ENCODE measurements at places on chromosomes 12 and 14.

DNA sequence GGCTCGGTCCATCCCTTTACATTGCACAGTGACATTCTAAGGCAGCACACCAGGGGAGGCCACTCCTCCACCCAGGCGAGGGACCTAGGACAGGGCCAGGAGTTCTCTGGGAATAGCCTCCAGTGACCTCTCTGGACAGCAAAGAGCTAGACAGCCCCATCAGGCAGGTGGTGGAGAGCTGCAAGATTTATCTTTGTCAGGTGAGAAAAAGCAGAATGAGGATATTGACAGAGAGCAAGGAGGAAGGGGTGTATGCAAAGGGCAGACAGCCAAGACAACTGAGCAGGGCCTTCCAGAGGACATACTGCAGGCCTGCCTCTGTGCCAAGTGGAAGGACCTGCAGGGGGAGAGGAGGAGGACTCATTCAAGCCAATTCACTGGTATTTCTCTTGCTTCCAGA, 112.4 kb upstream of the MAX start:
- DNase-seq: no peak

- peak; percentile 17 for DNase-seq
Measured at GRCh38 chr14:68295316-68295816, 475.8 kb downstream of the RAD51B start.

DNA sequence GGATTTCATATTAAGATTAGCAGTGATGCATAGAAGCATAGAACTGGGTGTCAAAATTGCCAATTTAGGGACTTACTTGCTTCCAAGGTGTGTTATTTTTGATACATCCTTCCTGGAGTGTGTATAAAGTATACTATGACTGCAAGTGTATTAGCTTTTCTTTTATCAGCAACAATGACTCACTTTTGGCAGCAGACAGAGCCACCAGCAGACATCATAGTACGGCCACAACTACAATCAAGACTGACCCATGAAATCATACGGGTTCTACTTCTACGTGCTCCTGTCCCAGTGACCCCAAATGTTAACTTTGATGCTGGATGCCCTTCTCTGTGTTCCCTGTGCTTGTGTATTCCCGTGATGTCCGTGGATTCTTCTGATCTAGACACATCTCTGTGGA, 443.9 kb downstream of the TMEM132D start:
- no peak for DNase-seq

GRCh38 chr12:106709068-106709511, 65.4 kb upstream of the RIC8B start:
- DNase-seq: no peak

GRCh38 chr14:92728759-92729364, 19.6 kb downstream of the LGMN start:
- no peak for DNase-seq

- DNase-seq: no peak
Measured at GRCh38 chr12:121678716-121679300, 9.4 kb upstream of the MORN3 start.

GRCh38 chr14:67725171-67725570, 23.5 kb downstream of the RDH12 start:
- DNase-seq: no peak

DNA sequence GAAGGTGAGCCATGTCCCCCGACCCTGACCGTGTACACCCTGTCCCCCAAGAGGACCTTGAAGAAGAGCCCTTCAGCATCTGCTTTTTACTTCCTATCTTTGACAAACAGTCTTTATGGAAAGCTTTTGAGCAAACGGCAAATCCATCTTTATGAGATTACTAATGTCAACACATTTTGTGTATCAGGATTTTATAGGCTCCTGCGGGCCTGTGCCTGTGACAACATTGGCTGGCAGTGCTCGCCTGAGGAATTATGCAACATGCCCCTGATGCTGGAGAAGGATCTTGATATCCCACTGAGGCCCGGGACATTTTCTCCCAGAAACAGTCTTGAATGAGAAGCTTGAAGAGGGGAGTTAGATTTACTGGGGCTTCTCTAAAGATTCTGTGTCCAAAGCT, 416.5 kb downstream of the NRXN3 start:
- no peak for DNase-seq

GRCh38 chr14:56300495-56300894, 182.3 kb downstream of the PELI2 start:
- no peak for DNase-seq

GRCh38 chr12:93413064-93413463, 28.7 kb downstream of the UBE2N start:
- DNase-seq: peak; percentile 24

- DNase-seq: no peak
Measured at GRCh38 chr14:93857500-93858283, 69.4 kb upstream of the PRIMA1 start.

DNA sequence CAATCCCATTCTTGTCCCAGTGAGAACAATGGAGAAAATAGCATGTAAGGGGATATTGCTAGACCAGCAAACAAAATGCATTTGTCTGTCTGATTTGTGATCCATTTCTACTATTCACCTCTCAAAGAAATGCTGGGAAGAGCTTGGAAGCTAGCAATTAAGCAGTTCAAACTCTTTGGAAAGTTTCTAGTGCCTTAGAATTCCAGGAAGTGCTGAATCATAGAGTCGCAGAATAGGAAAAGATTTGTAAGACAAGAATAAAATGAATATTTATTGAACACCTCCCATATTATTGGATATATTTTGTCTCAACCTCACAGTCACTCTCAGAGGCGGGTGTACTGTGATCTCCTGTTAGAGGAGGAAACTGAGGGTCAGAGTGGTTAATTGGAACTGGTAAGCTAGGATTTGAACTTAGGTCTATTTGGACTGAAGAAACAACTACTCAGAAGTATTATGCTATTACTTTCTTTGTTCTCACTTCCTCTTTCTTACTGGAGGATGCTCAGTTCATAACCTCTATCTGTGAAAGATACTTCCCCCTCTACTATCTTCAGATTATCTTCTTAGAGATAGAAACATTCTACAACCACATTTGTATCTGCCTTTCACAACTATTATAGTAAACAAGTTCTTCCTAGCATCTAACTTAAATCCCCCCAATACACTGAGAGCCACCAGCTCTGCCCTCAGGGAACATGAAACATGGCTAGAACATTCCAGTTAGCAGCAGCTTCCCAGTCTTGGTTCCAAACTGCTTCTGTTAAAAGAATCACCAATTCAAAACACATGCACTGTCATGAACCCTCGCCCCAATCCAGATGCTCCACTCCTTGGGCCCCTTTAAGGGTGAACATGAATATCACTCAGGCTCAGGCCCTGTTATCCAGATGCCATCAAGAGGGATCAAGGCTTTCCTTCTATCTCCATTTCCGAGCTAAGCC, 64.2 kb downstream of the DRAM1 start:
- peak; percentile 44 for DNase-seq

DNA sequence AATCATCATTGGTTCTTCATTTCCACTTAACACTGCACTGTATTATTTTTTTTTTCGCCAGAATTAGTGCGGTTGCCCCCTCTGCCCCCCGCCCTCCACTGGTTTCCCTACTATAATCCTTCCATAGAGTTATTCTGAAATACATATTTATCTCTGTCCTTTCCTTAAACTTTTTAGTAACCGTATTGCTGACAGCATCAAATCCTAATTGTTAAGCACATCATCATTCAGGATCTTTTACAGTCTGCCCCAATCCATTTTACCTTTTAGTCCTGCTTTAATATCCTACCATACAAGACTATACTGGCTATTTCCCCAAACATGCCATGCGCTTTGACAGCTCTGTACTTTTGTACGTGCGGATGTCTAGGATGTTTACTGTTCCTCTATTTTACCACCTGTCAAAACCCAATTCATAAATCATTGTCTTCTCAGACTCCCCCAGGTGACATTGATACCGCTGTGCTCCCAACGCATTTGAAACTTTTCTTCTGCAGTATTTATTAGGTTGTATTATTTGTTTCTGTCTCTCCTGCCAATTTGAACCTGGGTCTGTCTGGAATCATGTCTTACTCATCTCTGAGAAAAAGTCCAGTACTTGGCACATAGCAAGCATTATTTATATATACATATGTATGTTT, 1.0 kb downstream of the FGFR1OP2 start:
- DNase-seq: peak; percentile 58

GRCh38 chr12:118033323-118033722, 16.8 kb downstream of the RFC5 start:
- no peak for DNase-seq

GRCh38 chr14:69519204-69520100, 34.9 kb downstream of the PLEKHD1 start:
- DNase-seq: no peak
